ENCODE measurements at places on chromosomes 3 and 15.

- no peak for DNase-seq
These were observed 559.1 kb downstream of the FGF12 start for GRCh38 chr3:192168202-192168601.

GRCh38 chr3:29906906-29907305 is 626.0 kb downstream of the RBMS3 start:
- no peak for DNase-seq

DNA sequence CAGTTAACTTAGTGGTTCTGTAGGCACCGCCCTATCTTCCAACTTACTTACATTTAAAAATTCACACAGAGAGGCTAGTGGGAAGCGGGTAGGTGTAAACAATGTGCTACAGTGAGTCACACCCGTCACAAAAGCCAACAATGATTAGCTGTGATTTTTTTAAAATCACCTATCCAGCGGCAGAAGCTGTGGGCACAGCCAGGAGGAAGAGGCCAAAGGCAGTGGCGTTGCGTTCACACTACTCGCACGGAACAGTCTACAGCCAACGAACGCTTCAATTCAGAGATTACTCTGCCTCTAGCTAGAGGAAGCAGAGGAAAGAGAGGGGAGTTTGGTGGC is 2.5 kb upstream of the NLGN1 start:
- DNase-seq: no peak

- no peak for DNase-seq
These were observed 515.2 kb upstream of the CCDC54 start for GRCh38 chr3:106862067-106862466.

- DNase-seq: no peak
These were observed 108.3 kb downstream of the SEMA5B start for GRCh38 chr3:122919291-122919610.

GRCh38 chr3:89043406-89043932 is 64.0 kb upstream of the EPHA3 start:
- DNase-seq: no peak

GRCh38 chr3:123782488-123782887 is 101.6 kb downstream of the MYLK start:
- no peak for DNase-seq

- no peak for DNase-seq
These were observed 49.9 kb downstream of the EEFSEC start for GRCh38 chr3:128203169-128203568.

GRCh38 chr15:74906067-74906449 is 593 bp downstream of the FAM219B start:
- no peak for DNase-seq

DNA sequence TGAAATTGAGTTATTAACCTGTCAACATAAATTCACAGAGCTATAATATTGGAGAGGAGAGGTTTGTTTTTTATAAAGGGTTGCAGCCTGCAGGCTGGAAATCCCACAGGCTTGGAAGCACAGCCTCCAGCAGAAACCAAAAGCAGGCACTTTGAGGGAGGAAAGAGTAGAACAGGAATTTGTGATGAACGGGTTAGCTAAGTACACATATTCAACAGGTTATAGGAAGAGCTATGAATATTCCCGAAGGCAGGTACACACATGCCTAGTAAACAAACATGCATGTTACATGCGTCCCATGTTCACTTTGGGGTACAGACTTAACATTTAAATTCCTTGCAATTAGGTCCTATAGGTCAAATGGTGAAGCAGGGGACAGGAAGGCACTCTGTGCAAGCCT is 25.9 kb upstream of the LIPC start:
- DNase-seq: no peak

DNA sequence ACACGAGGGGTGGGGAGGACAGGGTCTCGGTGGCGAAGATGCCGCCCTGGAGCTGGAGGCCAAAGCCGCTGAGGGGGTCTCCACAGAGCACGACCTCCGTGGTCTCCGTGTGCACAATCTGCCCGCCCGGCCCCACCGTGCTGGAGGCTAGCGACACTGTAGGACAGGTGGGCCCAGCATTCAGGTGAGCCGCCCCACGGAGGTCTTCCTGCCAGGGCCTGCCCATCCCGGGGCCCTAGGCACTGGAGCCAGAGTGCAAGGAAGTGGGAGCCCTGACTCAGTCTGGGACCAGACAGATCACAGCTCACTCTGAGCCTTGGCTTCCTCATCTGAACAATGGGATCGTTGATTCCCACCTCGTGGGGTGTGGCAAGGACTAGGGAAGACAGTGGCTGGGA is 25.8 kb downstream of the GRIP2 start:
- DNase-seq: no peak

DNA sequence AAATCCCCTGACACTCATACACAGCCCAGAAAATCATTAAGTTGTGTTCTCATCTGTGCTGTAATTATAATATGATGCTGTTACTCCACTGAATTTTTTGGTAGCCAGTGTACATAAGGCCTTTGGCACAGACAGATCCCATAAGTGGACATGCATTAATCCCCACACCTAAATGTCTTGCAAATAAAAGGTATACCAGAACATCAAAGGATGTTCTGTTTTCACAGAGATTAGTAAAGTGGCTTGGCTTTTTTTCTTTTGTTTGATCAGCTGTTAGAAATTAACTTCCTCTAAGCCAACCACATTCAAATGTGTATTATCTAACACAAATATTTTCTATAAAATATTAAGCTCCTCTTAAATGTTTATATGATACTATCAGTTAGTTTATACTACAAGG is 2.7 kb downstream of the SST start:
- DNase-seq: no peak

DNA sequence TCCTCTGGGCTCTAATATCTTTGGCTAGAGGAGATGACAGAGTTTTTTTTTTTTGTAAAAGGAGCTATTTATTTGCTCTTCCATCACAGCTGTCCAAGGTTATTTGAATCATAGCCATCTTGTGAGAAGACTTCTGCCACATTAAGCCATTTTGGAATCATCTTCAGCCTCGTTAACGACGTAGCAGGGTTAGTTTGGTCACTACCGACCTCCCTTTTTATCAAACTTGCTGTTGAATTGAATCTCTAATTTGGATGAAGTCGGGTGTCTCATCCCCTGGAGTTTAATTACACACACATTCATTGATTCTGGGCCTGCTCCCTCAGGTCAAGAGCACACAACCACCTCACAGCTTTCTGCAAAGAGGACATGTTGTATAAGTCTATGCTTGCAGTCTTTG is 238.7 kb downstream of the CPNE4 start:
- DNase-seq: no peak

DNA sequence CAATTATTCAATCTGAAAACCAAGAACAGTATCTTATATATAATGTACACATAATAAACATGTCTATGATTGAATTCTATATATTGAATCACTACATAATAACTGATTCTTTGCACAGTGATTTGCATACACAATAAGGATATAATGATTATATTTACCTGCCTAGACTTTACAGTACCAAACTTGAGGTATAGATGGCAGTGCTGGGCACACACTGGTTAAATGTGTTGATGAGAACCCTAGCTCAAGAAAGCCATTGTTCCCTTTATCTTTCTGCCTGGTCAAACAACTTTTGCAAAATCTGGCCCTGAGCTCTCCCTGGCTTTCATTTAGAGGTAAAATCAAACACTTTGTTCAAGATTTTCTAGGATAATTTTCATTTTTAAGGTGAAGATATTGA is 697.7 kb downstream of the TUSC7 start:
- no peak for DNase-seq

DNA sequence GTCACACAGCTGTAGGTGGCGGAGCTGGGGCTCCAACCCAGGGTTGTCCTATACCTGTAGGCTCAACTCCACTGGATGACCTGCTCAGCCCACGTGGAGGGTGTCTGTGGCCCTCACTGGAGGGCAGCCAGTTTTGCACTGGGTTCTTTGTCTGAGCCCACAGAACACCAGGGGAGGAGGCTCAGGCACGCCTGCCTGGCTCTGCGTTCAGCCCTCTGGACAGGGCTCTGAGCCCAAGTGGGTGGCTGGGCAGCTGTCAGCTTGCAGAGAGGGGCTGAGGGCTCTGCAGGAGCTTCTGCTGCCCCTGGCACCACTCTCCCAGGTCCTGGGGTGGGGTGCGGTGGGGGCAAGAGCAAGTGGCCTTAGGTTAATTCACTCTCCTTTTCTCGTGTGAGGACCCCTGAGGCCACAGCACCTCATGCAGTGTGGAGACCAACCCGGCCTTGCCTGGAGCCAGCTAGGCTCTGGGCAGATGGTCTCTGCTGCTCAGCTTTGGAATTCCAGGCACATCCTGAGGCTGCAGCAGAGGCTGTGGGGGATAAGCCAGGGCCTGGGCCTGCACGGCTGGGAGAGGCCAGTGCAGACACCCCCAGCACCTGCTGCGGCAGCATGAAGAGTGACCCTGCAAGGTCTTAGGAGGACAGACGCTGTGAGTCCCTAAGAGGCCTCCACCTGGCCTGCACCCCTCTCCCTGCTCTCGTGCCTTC is 23.5 kb downstream of the DUSP7 start:
- DNase-seq: no peak

DNA sequence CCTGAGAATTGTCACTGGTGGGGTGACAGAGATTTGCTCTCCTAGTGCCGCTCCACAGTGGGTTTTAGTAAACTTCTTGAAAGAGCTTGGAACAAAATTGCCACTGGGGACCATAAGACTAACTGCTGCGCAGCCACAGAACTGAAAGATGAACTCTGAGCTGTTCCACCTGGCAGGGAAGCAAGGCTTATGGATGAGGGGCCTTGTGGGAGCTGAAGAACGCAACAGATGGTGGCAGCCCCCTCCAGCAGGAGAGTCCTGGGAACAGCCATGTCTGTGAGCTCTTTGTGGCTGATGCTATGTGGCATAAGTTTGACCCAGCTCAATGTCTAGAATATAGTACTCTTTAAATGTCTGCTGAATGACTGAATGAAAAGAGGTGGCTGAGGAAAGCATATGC is 66.8 kb upstream of the C2CD4B start:
- DNase-seq: no peak

GRCh38 chr3:116015931-116016330 is 392.6 kb downstream of the GAP43 start:
- no peak for DNase-seq

DNA sequence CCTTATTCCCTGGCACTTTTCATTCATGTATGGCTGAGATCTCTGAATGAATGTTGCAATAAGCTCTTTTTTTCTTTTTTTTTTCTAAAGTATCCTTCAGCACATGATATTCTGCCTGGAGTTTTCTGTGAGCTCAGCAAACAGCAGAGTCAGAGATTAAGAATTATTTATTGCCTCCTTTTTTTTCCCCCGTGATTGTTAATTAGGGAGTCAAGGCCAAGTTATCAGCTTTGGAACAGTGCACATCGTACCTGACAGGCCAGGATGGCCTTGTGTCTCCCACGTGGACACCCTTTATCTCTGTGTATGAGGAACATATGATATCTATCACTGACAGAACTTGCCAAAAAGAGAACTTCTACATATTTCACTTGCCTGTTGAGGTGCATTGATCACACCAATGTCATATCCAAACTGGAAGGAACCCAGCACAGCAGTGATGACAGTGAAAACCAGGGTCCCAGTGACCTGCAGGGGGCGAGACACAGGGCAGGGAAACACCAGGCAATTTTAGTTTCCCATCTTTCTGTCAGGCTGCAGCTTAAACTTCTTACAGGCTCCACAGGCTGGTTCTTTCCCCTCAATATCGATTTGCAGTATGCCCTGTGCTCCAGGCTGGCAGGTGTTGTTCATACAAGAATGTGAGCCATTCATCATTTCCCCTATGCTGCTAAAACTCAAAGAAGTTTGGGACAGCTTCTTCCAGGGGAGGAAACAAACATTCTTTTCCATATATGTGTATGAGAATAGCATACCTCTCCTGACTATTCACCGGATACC is 8.2 kb downstream of the SLC2A2 start:
- DNase-seq: no peak

GRCh38 chr15:59738676-59739075 is 49.6 kb upstream of the BNIP2 start:
- no peak for DNase-seq

- no peak for DNase-seq
These were observed 70.8 kb downstream of the AKAP13 start for GRCh38 chr15:85451099-85451700.

- no peak for DNase-seq
These were observed 26.6 kb downstream of the ACSBG1 start for GRCh38 chr15:78207641-78208340.

DNA sequence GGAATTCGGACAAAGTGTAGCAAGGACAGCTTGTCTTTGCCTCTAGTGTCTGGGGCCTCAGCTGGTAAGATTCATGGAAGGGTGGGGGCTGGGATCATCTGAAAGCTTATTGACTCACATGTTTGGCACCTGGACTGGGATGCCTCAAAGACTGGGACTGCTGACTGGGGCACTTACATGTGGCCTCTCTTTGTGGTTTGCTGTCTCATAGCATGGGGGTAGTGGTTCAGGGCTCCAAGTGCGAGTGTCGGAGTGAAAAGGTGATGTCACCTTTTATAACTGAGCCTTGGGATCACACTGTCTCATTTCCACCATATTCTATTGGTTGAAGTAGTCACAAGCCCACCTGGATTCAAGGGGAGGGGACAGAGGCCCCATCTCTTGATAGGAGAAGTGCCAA is 6.8 kb downstream of the MFSD1 start:
- DNase-seq: no peak

DNA sequence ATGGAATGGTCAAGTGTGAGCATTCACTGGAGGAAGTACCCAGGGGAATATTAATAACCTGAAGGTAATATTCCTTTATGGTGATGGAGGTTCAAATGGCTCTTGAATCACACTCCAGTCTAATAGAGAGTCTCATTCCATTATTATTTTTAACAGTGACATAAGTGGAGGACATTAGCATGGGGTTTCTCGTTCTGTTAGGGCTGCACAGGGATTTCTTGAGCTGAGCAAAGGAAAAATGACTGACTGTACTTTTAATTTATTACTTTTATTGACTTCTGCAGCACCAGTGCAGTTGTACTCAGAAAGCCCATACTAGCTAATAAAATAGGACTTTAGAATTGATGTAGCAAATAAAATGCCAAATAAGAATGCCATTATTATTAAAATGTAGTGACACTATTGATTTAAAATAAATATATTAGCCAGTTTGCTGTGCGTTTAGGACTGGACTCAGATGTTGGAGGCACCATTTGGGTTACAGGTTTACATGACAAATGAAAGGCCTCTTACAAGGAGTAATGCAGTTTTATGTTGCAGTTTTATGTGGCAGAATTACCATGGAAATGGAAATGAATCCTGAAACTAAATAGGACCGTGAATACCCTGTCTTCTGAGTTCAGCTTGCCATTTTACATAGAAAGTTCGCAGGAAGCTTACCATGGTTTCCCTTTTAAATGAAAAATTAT is 705.1 kb upstream of the GRM7 start:
- DNase-seq: no peak

- DNase-seq: no peak
These were observed 119.0 kb upstream of the MEF2A start for GRCh38 chr15:99446565-99447496.

GRCh38 chr3:78338405-78338804 is 1298.5 kb downstream of the ROBO2 start:
- no peak for DNase-seq
